ENCODE measurements at places on chromosomes 13 and 19.
A peak's percentile ranks its signal among the peaks of the same experiment; 100 is the strongest.

DNA sequence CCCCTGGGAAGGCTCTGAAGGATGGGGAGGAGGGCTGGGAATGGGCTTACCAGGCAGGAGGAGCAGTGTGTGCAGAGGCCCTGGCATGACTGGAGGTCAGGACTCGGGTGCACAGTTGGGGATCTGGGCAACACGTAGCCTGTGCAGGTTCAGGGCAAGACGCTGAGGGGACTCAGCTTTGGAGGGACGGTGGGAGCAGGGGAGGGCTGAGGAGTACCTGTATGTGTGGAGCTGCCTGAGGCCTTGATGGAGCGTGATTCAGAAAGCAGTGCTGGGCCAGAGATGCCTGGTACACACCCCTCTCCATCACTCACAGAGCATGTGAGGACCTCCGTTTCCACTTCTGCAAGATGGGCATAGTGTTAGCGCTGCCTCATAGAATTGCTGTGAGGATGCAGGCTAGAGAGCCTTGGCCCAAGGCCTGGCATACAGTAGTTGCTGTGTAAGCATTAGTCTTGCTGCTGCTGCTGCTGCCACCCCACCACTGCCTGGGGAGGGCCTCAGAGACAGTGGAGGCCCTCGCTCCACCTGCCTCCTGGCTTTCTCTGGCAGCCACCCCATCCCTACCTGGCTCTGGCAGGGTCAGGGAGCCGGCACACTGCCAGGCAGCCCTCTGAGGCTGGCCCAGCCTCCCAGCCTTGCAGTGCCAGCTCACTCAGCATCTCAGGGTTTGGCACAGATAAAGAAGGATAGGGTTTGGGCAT, 2.4 kb downstream of the PAK4 start:
- peak; percentile 65 for DNase-seq

GRCh38 chr13:51154029-51154555, 43.0 kb upstream of the C13orf42 start:
- no peak for DNase-seq

- DNase-seq: no peak
These were observed 12.4 kb upstream of the ZNF91 start for GRCh38 chr19:23407616-23408133.

GRCh38 chr19:38003438-38004185, 96.6 kb downstream of the SIPA1L3 start:
- peak; percentile 85 for DNase-seq

GRCh38 chr19:49064768-49065611, at the start of gene NTF4:
TSS of gene NTF4 (minus strand) at chr19:49064818. CDS start at chr19:49061997, 2,821 bp downstream.
- no peak for DNase-seq

DNA sequence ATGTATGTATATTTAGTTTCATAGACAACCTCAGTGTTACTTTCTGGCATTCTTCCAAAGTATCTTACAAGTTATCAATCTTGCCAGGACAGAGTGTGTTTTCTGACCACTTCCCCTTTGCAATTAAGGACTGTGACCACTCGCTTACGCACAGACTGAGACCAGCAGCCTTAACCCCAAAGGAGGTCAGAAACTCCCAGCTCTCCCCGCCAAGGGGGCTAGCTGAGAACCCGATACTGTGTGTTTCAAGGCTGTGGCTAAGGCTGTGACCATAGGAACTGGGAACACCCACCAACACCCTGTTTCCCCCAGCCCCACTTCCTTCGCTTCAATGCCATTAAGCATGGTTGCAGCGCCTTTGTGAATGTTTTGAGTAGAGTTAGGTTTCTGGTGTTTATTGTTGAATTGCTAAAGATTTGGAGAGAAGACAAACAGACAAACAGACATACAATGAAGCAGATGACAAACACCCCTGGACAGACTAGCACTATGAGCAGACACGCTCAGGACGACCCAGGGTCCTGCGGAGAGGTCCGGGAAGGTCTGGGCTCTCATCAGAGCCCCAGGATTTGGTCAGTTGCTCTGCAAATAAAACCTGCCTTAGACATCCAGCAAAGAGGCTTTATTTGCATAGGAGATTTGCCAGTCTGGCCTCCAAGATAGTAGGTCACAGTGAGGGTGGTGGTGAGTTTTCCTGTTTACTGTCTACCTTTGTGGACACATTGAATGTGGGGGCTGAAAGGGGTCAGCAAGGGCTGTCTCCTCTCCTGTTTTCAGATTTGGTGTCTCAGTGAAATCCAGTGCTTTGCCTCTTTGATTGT, 25.0 kb upstream of the TNFSF11 start:
- no peak for DNase-seq

DNA sequence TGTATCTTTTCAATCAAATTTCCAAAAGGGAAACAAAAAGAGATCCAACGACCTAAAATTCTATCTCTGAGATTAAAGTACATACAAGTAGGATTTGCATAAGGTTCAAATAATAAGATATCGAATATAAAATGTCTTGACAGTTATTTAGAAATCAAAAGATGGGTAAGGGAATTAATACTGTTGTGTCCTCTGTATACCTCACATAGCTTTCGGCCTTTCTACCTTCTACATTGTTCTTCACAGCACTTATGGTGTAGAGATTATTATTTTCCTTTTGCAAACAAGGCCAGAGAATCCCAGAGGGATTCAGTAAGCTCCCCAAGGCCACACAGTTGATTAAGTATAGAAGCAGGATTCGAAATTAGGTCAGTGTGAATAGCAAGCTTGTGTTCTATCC, 403.6 kb downstream of the SPRY2 start:
- DNase-seq: no peak

DNA sequence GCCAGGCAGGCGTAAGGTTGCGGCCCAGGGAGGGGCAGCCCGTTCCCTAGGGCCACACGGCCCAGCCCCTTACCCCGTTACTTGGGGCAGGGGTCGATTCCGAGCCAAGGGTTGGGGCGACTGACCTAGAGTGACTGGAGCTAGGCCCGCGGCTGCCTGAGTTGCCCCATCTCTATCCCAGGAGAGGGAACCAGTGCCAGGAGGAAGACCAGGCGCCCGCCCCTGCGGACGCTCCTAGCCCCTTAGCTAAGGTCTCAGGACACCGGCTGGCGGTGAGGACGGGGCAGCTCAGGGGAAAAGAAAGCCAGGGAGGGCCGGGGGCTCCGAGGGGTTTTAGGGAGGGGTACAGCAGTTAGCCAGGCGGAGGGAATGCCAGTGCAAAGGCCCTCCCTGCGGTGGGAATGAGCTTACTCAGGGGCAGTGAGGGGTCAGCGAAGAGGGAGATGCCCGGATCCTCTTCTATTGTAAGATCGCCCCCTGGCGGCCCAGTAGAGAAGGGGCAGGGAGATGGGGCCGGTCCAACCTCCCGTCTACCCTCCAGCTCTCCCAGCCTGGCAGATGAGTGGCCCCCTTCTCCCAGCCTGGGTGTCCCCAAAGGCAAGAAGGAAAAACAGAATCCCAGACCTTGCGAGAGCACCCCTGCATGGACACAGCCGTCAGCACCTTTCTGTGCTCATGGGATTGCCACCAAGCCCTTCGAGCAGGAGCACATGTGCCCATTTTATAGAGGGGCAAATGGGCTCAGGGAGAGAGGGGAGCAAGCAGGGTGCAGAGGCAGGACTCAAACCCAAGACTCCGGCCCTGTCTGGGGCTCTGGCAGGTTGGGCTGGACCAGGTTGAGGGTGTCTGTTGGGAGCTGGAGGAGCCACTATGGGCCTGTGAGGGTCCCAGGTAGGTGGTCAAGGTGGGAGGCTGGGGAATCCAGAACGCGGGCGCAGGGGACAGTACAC, 16.3 kb downstream of the CILP2 start:
- no peak for DNase-seq

- peak; percentile 69 for DNase-seq
These were observed 9.1 kb downstream of the LYL1 start for GRCh38 chr19:13093407-13094105.

GRCh38 chr13:39185326-39185725, 147.1 kb downstream of the NHLRC3 start:
- DNase-seq: no peak

GRCh38 chr19:55447421-55448174, 4.5 kb upstream of the SHISA7 start:
- peak; percentile 52 for DNase-seq

DNA sequence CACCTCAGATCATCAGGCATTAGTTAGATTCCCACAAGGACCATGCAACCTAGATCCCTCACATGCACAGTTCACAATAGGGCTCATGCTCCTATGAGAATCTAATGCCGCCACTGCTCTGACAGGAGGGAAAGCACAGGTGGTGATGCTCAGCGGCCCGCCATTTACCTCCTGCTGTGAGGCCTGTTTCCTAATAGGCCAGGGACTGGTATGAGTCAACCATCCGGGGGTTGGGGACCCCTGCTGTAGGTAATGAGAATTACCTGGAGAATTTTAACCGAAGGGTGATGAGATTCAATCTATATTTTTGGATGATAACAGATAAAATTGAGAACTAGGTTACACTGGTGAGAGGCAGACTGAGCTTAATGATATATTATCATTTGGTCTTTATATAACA, 101.4 kb downstream of the LACC1 start:
- no peak for DNase-seq

GRCh38 chr13:108987517-108987916, 358.1 kb downstream of the MYO16 start:
- DNase-seq: no peak

GRCh38 chr13:83220241-83220640, 662.0 kb downstream of the SLITRK1 start:
- DNase-seq: no peak

DNA sequence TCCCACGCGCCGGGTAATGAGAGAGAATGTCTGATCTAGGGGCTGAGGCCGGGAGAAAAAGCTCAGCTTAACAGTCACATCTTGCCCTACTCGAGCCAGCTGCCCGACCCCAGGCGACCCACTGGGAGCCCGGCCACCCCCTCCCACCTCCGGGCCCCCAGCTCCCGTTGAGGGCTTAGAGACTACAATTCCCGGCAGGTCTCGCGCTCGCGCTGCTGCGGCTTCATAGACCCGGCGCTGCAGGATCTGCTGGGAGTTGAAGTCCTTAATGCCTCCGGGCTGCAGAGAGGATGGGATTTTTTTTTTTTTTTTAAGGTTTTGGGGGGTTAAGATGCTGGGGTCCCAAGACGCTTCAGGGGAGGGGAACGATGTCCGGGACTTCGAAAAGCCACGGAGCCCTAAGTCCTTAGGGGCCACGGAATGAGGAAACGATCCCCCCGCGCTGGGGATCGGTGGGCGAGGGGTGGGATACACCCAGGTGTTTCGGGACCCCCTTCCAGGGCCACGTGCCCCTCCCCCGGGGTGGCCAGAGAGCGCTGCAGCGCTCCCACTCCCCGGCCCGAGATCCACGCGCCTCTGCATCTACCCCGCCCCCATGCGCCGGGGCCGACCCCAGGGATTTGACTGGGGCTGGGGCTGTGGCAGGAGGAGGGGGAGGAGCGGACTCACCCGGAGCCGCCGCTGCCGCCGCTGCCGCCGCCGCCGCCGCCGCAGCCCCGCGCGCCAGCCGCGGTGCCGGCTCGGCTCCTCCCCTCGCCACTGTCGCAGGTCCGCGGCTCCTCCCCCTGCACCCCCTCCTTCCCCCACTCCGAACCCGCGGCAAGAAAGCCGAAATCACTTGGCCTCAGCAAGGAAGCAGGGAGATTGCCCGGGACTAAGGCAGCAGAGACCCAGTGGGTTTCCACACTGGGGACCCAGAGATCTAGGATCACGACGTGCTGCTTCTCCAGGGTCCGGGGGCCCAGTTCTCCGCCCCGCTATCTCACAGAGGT, at the start of gene SYT3:
SYT3 (minus strand) TSS at position 761 of the 992 bp plus-strand sequence. CDS start 2,470 bp downstream, outside the sequence.
- peak; percentile 53 for DNase-seq

GRCh38 chr19:460877-461720, at the start of gene SHC2:
TSS of gene SHC2 (minus strand) at chr19:461033. CDS start at chr19:460996, 37 bp downstream.
- DNase-seq: peak; percentile 35

Data from NCI-H1105 (cell line).